Endothelial cell of umbilical vein (primary cell): ENCODE measurements at places on chromosomes 2 and 18. TPM values are rescaled to one million over a fixed set of nuclear protein-coding genes. Genes with fewer than 3 reads are reported as not detected.

Gene LRP1B
- 0.02 and 0.03 TPM in 2 replicates for polyA plus RNA-seq

DNA sequence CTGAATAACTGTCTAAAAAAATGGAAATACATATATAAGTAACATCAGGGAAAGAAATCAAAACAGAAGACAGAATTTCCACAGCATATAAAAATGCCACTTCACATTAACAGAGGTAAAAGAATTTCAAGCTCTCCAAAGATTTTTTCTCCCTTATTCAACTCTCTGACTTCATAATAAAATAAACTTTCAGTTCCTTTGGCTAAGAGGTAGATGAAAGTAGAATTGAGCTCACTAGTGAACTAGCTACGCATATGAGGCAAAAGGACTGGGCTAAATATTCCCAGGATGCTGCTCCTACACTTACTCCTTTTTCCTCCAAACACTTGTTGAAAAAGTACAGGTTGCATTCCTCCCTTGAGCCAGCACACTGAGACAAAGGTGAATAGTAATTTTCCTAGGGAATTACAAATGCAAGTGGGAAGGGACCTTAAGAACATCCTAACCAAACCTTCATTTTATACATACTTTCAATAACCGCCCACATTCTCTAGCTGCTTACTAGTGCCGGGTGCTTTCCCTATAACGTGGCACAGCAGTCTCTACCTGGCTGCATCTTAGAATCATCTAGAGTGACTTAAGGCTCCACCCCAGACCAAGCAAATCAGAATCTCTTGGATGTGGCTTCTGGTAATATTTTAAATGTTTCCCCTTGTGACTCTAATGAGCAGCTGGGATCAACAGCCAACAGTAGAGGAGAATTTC is 136.6 kb downstream of the MTCL1 start:
- DNase-seq = no peak

GRCh38 chr2:101698014-101698843 is 722 bp downstream of the MAP4K4 start:
- peak; percentile 69 for DNase-seq

Gene DLX1
- 0.12 and 0.14 TPM in 2 replicates for polyA plus RNA-seq

Gene TMEM163
- polyA plus RNA-seq = 2.2 and 2.8 TPM in 2 replicates

Gene CENPA
- 18.6 and 22.0 TPM in 2 replicates for polyA plus RNA-seq

- DNase-seq = no peak
Measured at GRCh38 chr2:61857224-61857623, 3.4 kb upstream of the FAM161A start.

DNA sequence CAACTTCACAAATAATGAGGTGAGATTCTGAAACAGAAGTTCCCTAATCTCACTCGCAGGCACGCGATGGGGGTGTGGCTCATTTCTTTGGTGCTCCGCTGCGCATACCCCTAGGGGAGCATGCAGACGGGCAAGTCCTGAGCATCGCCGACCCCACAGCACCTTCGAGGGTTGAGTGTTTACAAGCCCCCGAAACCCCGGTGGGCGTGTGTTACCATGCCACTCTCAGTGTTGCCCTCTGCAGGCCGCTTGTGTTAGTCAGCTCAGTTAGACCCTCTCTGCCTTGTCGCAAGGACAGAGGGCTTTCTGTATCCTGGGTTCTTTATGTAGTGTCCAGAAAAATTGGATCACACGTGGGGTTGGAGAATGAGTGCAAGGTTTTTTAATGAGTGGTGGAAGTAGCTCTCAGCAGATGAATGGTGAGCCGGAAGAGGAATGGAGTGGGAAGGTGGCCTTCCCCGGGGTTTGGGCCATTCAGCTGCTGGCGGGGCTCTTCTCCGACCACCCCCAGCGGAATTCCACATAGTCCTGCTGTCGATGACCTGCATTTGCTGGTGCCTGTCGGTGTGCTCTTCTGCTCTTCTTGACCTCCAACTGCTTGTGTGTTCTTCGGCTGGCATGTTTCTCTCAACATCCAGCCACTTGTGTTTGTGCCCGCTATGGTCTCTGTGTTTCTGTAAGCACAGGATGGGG is 191.3 kb downstream of the RPRM start:
- no peak for DNase-seq

DNA sequence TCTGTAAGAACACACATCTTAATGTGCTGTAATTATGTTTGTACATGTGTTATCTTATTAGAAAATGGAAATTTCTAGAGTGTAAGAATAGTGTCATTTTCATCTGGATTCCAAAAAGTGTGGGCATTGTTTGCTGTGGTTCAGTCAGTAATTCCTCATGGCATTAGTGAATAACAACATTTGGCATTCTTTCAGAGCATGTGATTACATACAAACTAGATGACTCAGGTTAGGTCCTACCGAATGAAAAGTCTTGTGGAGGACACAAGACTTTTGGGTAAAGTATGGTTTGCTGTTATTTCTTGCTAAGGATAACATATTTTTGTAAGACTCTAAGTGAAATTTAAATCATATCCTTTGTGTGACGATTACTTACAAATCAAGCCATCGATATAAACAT is 593.1 kb upstream of the NRXN1 start:
- peak; percentile 10 for DNase-seq

DNA sequence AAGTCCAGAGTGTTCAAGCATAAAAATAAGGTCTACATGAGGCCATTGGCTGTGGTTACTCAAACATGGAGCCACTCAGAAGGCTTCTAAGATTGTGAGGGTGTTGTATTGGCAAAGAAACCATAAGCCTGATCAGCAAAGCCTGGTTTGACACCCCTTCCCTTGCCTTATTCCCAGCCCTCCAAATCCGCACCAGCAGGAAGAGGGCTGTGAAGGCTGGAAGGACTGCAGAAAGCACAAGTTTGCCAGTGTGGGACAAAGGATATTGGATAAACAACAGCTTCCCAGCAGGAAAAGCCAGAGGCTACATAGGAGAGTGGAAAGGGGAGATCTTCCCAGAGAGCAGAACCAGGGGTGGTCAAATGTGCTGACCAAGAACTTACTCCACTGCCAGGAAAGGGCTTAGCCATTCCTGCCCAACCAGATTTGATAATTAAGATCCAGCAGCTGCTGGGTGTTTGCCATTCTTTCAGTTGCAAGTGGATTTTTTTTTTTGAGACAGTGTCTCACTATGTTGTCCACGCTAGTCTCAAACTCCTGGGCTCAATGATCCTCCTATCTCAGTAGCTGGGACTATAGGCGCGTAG is 1.5 kb upstream of the PRKAG3 start:
- peak; percentile 35 for DNase-seq

Gene IL36G
- not detected in 2 replicates for polyA plus RNA-seq

DNA sequence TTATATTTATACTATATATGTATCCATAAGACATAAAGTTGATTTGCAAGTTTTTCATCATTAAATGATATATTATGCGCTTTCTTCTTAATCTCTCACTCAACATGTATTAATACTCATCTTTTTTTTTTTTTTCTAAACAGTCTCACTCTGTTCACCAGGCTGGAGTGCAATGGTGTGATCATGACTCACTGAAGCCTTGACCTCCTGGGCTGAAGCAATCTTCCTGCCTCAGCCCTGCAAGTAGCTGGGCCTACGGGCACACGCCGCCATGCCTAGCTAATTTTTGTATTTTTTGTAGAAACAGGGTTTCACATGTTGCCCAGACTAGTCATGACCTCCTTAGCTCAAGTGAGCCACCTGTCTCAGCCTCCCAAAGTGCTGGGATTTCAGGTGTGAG is 51.4 kb upstream of the MAP4K3 start:
- peak; percentile 83 for DNase-seq

DNA sequence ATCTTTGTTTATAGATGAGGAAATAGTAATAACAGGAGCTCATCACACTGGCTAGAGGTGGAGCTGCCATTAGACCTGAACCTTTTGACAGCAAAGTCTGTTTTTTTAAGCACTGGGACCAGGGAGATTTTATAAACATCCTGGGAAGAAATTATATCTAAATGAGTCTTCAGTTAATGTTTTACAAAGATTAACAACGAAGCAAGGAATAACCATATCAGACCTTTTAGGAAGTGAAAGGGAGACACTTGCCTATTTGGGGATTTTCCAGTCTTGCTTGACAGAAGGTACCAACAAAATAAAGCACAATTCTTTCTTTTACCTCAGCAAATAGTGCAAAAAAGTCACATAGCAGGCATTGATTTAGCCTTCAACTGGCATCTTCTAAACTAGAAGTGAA is 777.0 kb downstream of the CPS1 start:
- no peak for DNase-seq

DNA sequence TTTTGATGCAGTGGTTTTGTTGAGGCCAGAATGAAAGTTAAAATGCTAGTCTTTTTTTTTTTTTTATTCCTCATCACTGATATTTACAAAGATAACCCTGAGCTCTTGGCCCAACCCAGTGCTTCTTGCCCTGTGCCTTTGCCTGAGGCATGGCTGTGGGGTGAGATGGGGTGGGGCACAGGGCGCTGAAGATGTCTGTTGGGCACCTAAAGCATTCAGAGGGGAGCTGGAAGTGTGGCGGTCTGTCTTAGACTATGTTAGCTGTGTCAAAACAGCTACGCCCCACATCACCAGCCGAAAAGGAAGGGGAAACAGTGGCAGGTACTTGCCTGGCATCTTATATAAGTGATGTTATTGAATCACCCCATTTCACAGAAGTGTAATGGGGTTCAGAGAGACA is 20.7 kb downstream of the TOGARAM2 start:
- no peak for DNase-seq

GRCh38 chr18:13810950-13811485 is 12.9 kb upstream of the MC5R start:
- no peak for DNase-seq

GRCh38 chr2:61750624-61751023 is 103.2 kb downstream of the FAM161A start:
- DNase-seq = no peak

DNA sequence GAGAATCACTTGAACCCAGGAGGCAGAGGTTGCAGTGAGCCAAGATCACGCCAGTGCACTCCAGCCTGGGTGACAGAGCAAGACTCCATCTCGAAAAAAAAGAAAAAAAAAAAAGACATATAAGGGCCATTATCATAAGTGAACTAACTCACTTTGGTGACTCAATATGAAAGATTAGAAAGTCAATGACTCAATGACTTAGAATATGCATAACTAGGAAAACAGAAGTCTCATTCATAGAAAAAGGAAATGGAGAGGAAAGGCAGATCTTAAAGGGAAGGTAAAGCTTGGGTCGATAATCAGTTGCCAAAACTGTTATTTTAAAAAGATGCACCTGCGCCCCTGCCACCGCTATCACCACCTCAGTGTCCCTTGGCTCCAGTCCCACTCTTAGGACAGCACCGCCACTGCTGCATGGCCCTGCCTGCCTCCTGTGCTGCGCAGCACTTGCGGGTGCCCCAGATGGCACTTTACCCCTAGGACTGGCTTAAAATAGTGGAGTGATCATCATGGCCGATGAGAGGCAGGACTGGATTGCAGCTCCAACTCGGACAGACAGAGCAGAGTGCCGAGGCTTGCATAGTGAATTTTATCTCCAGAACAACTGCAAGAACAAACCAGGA is 54.7 kb downstream of the INO80D start:
- no peak for DNase-seq
